ENCODE measurements at places on chromosomes 6 and 20.

DNA sequence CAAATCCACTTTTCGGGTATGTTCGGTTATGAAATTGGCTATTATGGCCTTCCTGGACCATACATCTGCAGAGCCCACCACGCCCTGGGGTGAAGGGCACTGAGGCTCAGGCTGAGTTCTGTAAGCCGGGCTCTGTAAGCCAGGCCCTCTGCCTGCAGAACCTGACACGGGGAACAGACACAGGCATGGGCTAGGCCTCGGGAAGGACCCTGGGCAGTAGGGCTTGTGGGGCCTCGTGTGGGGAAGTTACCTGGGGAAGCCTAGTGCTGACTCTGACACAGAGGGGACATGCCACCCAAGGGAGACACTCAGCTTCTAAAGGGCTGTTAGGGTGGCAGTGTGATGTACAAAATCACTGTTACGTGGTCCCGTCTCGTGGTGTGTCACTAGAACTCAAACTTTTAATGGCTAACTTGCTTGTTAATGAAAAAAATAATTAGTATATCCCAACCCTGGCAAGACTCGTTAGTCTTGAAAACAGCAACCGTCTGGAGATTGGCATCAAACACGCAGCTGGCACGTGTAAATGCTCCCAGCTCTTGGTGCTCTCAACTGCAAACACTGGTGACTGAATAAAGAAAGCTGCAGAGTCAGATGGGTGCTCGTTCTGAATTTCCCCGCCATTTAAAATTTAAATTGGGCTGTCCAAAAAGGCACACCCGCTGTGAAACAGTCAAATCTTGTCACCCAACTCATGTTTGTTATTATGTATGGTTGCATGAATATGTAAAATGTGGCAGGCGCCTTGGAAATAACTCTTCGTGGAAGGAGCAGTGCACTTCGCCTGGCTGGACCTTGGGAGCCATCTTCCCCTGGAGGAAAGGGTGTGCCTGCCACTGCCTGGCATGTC lies 23.6 kb upstream of the TCFL5 start:
- DNase-seq: no peak

GRCh38 chr20:42807876-42808275 lies 381.8 kb downstream of the PTPRT start:
- no peak for DNase-seq

GRCh38 chr6:158031381-158032353 lies 50.0 kb downstream of the SYNJ2 start:
- DNase-seq: peak; percentile 96

- DNase-seq: no peak
These were observed 27.6 kb downstream of the PKHD1 start for GRCh38 chr6:52059821-52060220.

GRCh38 chr20:57482148-57482547 lies 42.8 kb downstream of the CTCFL start:
- no peak for DNase-seq

GRCh38 chr6:116611056-116611455 lies 5.2 kb upstream of the RSPH4A start:
- DNase-seq: no peak

DNA sequence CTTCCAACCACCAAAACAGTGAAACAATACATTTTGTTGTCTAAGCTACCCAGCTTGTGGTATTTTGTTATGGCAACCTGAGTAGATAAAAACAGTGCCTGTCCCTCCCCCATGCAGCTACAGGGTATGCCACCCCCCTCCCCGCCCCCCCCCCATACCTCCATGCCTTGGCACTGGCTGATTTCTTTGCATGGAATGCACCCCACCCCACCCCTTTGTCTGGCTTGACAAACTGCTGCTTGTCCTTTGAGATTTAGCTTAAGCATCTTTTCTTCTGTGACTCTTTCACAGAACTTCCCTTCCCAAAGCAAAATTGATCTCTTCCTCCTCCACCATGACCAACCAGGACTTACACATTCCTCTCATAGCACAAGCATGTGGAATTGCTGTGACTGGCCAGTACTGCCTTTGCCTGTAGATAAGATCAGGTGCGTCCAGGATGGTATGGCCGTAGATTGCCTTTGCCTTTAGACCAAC lies 64.6 kb upstream of the ADGRF1 start:
- DNase-seq: no peak

DNA sequence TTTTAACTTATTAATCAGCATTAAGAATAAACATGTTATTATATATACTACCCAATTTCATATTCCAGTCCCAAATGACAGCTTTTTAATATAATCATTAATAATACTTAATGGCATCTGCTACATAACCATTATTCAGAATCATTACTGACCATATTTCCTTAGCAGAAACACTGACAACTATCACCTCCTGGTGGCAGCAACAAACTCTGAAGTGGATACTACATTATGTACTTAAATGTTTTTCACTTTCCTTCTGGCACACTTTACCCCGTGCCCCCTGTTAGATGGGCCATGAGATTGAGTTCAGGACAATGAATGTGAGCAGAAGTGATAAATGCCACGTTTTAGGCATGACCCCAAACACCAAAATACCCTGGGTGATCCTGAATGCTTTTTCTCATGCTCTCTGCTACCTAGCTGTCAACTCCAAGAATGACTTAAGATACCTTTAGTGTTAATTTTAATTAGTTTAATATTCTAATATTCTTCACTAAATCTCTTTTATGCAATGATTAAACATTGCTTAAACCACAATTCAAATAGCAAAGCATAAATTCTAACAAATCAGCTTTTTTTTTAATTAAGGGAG lies 77.1 kb downstream of the LMBRD1 start:
- DNase-seq: peak; percentile 42

GRCh38 chr6:82744286-82745015 lies 321.2 kb downstream of the UBE3D start:
- no peak for DNase-seq

- DNase-seq: no peak
These were observed 113.9 kb upstream of the NAA20 start for GRCh38 chr20:19903168-19903811.

DNA sequence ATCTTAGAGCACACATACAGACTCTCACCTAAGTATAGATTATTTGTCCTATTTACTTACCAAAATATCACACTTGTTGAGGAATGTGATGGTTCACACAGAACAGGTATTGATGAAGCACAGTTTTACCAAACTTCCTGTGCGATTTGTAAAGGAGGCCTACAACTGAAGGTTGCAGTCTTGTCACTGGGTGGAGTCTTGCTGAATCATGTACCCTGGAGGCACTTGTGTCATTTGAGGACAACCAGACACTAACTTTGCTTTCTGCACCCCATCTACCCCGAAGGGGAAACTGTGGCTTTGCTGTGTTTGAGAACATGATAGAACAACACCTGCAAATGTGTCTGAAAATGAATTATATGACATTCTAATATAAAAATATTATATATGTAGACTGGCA lies 32.4 kb upstream of the HINT3 start:
- peak; percentile 42 for DNase-seq

DNA sequence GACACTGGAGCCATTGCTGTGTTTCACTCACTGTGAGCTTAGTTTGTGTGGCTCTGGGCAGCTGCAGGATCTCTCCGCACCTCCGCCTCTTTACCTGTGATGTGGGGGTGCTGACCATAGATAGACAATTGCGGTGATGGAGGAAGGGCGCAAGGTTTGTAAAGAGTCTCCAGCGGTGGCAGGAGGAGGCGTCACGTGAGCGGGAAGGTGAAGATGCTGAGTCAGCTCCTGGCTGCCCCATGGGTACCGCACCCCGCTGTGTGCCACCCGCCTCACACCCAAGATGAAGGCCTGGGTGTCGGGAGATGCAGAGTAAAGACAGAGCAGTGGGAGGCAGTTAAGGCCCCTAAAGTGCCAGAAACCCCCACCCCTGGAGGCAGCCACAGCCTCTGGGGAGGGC lies 9.0 kb upstream of the KCNQ2 start:
- no peak for DNase-seq

DNA sequence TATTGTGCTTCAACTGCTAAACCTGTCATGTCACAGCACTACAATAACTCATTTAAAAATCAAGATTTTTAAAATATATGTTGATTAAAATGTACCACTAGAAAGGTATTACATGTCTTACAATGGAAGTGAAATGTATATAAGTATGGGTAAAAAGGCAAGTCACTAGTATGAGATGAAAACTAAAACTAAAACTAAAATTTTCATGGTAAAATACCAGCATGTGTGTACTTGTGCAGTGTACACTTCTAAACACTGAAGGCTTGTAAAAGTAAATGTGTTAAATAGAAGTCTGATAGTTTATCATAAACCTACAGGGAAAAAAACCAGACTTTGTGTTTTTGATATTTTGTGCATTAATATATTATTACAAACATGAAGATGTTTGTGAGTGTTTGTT lies 13.7 kb upstream of the TMEM244 start:
- DNase-seq: no peak

- peak; percentile 61 for DNase-seq
These were observed at the start of gene SYCP2 for GRCh38 chr20:59933296-59933848. Gene SYCP2, minus strand, starts transcription at chr20:59933637. Its CDS starts 11,224 bp downstream, at chr20:59922413.

DNA sequence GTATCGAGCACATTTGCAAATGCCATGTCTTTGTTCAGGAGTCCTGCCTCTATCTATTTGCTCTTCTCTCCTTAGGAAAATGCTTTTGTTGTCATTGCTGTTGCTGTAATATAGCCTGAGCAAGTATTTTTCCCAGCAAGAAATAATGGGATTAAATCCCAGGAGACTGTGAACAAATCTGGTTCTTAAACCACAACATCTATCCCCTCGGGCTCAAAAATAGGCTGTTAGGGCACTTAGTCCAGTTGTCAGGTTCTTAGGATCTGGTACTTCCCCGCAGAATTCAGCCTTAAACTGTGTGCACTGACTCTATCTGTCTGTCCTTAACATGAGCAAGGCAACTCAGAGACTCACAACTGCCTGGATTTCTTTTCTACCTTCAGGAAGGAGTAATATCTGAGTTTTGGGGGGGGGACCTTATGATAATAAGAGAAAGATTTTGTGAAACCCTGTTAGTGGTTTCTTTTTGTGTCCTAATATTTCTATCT lies 437.5 kb downstream of the HTR1B start:
- no peak for DNase-seq

- peak; percentile 69 for DNase-seq
These were observed 489.5 kb downstream of the CDH26 start for GRCh38 chr20:60447703-60448102.

DNA sequence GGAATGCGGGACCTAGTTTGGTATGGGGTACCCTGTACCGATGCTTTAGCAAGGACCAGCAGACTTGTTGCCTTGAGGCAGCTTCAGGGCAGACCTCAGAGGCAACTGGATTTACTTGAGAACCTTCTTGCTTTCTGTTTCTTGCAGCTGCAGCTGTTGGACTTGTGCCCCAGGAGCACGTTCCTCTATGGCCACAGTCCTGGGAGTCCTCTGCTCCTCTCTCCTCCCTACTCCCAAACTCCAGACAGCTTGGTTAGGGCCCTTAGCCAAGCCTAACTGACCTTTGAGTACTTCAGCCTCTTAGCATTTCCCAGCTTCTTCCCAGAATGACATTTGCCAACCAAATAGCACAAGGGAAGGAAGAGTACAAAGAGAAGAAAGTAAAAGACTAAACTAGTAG lies 34.7 kb downstream of the GHRH start:
- no peak for DNase-seq

GRCh38 chr20:38131588-38132121 lies 33.4 kb downstream of the TGM2 start:
- DNase-seq: no peak

- DNase-seq: no peak
These were observed 284.1 kb downstream of the CD109 start for GRCh38 chr6:73980096-73980495.

GRCh38 chr20:2871661-2872458 lies 1.4 kb upstream of the PTPRA start:
- no peak for DNase-seq

DNA sequence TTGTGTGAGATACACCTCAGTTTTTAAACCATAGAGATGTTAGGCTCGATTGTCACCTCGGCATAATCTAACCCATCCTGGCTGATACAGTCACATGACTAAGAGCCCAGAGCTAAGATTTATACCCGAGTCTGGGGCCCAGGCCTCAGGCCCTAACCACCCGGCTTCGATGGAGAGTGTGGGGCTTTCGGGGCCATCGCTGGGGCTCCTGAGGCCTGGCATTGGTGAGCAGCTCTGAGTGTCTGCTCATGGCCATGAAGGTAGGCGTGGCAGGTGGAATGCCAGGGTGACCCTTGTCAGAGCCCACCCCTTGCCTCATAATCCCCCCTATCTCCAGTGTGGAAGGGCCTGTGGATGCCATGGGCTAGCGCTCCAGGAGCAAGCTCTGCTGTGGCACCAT lies 164.3 kb downstream of the BMP7 start:
- DNase-seq: no peak

DNA sequence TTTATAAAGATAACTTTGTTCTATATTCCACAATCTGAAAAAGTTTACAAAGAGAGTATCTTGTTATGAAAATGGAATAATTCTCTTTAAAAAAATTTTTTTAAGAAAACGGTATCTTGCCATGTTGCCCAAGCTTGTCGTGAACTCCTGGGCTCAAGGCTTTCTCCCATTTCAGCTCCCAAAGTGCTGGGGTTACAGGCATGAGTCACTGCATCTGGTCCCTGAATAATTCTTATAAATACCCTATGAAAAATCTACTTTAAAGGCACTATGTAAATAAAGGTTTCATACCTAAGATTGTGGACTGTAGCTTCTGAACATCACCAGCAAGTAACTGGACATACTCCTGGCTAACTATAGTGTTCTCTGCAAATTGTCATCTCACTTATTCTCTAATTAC lies 60.3 kb downstream of the SAMD3 start:
- DNase-seq: no peak

DNA sequence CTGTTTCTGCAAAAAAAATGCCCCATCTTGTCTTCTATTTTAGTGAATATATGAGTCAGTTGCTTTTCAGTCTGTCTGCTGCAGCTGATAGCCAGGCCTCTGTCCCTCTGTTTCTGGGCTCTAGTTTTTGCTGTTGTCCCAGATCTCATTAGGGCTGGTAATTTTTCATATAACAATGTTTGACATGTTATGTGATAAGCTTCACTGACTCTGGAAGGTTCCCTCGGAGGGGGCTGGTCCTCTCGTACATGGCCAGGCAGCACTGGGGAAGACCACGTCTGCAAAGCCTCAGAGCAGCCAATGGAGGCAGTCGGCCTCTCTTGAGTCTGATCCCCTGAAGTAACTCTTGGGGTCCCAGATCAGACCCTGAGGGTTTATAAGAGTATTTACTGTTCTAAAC lies 223.8 kb downstream of the THBS2 start:
- no peak for DNase-seq

GRCh38 chr6:126535595-126535994 lies 195.7 kb downstream of the CENPW start:
- DNase-seq: no peak

DNA sequence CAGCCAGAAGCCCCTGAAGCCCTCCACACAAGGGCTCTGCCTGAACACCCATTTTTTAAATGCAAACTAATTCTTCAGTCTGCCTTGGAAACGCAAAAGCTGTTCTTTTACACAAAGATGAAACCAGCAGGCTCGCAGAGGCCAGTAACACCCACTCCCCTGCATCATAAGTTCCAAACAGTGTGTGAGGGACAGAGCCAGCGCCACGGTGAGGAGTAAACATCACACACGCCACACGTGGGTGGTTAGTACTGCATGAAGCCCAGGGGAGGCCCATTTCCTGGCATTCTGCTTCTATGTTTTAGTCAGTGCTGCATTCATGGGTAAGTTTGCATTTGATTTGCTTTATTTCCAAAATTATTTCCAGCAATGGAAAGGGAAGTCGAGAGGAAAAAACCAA lies 217.7 kb upstream of the RIN2 start:
- peak; percentile 21 for DNase-seq

GRCh38 chr6:31706599-31706998 lies at the start of gene LY6G6F:
Gene LY6G6F, plus strand, starts transcription at chr6:31706866. Its CDS starts 41 bp downstream, at chr6:31706907.
- DNase-seq: no peak

GRCh38 chr6:117906958-117907600 lies at the start of gene SLC35F1:
Gene SLC35F1, plus strand, starts transcription at chr6:117907264.
- peak; percentile 17 for DNase-seq

- DNase-seq: no peak
These were observed 311.1 kb upstream of the JAG1 start for GRCh38 chr20:10984913-10985312.
